ENCODE measurements at places on chromosomes 1 and 21.

- no peak for DNase-seq
These were observed 11.2 kb upstream of the RAP1GAP start for GRCh38 chr1:21680381-21680780.

DNA sequence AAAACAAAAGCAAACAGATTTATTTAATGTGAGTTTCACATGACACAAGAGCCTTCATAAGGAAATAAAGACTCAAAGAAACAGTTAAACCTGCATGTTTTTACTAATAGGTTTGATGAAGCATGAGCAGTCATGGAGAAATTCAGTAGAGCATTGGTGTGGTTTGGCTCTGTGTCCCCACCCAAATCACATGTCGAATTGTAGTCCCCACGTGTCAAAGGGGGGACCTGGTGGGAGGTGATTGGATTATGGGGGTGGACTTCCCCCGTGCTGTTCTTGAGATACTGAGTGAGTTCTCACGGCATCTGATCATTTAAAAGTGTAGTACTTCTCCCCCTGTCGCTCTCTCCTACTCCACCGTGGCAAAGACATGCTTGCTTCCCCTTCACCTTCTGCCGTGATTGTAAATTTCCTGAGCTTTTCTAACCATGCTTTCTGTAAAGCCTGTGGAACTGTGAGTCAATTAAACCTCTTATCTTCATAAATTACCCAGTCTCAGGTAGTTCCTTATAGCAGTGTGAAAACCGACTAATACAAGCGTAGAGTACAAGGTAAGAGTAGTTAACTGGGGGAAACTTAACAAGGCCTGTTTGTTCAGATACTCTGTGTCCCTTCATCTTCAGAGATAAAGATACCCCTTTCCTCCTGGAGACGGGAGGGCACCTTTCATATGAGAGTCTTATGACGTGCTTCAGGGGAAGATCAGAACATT lies 354.8 kb downstream of the SIPA1L2 start:
- DNase-seq = no peak

GRCh38 chr1:15684042-15684461 lies at the start of gene PLEKHM2:
Gene PLEKHM2 (plus strand): TSS chr1:15684320. CDS start chr1:15684559, 239 bp downstream.
- peak; percentile 59 for DNase-seq

DNA sequence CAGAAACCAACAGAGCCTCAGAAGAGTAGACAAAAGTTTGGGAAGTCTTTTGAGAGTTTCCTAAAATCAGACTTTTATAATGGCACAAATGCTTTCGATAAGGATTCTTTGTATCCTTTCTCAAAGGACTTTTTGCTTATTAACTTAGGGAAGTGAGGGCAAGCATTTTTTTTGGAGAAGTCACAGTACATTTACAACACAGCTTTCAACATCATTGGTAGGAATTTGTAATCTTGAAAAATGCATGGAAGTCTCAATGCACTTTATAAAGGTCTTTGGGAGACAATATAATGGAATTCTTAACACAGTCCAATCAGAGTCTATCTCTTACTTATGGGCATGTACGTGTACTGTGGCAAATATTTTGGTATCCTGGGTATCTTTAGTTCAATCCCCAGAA lies 325.8 kb upstream of the NR5A2 start:
- DNase-seq = no peak

DNA sequence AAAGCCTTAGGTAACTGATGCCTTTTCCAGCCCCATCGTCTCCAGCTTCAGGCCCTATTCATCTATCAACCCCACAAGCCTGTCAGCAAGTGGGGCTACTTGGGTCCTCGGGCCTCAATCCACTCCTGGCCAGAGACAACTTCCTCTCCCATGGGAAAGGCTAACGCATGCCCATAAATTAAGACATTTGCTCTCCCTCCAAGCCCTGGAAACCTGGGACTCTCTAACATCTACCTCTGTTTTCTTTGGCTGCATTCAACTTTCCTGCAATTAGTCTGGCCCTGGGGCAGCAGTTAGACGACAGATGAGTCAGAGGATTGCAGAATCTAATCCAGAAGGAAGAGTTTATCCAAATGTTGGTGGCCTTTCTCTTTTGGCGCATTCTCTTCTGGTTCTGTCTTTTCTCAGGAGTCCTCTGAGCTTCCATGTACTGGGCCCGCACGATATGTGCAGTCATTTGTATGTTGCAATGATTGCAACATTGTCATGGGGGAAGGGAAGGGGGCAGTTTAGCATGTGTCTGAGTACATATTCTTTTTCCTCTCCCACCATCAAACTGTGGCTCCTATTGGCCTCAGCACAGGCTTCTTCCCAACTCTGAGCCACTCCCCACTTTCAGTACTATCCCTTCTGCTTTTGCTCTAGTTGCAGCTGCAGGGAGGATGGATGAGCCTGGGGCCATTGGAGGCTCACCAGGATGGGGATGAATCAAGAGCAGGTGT lies 54.4 kb downstream of the NAV1 start:
- no peak for DNase-seq

- no peak for DNase-seq
These were observed 19.5 kb upstream of the DDR2 start for GRCh38 chr1:162612606-162613400.

DNA sequence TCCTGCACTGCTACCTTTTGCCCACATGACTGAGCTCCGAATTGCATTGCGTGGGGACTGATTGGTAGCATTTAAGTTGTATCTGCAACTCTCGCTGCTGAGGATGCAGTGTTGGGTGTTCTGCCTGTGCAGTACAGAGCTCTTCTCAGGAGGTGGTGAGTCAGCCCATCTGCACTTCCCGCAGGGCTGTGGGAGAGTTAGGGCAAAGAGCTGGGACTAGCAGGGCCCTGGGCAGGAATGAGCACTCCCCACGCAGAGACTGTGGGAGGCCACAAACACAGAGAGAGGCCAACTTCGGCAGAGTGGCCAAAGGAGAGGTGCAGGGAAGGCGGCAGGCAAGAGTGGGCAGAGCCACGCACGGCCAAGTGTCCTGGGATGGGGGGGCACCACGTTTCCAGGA lies 244.7 kb downstream of the SIPA1L2 start:
- no peak for DNase-seq

DNA sequence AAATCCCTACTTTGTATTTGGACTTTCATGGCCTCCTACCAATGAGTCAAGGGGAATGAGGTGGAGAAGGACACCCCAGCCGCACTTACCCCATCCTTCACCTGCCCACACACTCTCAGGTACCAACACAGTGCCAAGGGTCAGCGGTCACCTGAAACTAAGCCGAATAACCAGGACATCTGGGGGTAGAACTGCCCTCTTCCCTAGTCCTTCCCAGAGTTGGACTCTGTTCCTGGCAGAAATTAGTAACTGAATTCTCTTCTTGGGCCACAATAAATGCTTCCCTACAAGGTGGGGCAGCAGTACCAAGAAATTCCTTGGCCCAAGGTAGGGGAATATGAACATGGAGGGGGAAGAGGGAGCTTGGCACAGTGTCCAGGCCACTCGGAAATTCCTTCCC lies 7.3 kb downstream of the SLC45A3 start:
- DNase-seq = no peak

GRCh38 chr1:190452272-190452848 lies 25.3 kb downstream of the BRINP3 start:
- no peak for DNase-seq

DNA sequence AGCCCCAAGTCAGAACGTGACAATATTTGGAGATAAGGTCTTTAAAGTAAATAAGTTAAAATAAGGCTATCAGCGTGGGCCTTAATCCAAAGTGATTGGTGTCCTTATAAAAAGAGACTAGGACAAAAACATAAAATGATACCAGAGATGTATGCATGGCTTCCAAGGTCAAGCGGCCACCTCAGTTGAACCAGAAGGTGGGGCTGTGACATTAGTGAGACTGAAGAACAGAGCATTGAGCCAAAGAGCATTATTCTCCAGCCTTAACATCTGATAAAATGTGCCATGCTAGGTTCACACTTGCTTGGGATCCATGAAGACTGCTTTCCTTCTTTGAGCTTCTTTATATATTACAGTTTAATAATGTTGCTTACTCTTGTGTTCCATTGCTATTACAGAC lies 554.6 kb downstream of the PLA2G4A start:
- DNase-seq = no peak

- DNase-seq = no peak
These were observed 344.9 kb downstream of the OMA1 start for GRCh38 chr1:58201492-58202106.

DNA sequence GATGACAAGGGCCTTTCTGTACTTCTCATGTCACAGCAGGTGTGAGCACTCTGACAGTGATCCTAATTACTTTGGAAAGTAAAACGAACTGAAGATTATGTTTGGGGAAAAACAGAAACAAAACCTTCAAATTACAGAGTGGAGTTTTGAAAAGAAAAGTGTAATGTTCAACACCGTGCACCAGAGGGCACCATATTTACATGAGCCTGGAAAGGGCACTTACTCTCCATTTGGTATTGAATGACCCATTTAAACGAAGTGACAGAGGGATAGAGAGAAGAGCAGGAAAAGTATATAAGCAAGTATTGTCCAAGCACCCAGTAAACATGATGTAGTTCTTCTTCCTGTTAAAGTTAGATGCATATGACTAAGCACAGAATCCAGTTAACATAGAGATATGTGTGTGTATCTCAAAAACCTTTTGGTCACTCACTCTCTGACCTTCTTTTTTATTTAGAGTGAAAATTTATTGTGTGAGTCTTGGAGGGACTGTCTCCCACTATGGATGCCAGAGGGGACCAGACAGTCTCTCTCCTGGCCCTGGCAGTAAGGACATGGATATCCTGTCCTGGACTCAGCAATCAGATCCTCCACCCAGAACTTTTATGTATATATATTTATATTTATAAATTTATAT lies 3.8 kb upstream of the RGSL1 start:
- peak; percentile 6 for DNase-seq

GRCh38 chr1:33049371-33049770 lies 12.7 kb upstream of the AK2 start:
- no peak for DNase-seq

- DNase-seq = no peak
These were observed 150.8 kb downstream of the NR5A2 start for GRCh38 chr1:200178340-200178739.

DNA sequence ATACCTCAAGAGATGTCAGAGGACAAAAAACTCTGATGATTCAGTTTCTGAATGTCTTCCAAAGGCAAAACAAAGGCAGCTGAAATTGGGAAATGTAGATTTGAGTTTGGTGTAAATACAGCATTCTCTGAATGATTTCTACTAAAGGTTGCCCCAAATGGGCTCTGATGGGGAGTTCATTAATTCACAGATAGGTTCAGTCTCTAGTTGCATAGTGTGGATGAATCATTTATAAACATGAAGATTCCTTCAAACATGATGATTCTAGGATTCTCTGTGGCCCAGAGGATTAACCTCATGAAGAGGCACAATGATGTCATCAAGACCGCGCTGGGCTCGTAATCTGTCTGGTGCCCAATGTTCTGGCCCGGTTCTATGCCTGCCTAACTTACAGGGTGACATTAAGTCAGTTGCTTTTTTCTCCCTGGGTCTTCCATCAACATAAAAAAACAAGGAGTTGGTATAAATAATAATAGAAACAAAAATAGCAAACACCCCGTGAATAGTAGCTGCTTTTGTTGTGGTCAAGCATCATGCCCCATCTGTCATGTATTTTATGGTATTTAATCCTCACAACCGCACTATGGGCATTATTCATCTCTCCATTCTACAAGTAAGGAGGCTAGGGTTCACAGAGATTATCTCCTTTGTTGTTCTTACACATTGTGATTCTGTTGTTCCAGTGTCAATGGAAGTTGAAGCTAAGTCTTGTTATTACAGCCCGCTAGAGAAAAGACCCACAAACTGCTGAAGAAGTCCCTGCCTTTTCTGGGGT lies 509.6 kb upstream of the USP24 start:
- no peak for DNase-seq

- no peak for DNase-seq
These were observed 8.3 kb downstream of the ELF3 start for GRCh38 chr1:202018468-202019234.

GRCh38 chr1:5847013-5847659 lies 145.1 kb downstream of the NPHP4 start:
- DNase-seq = no peak

GRCh38 chr1:17909634-17910033 lies 154.5 kb downstream of the ACTL8 start:
- no peak for DNase-seq

- DNase-seq = no peak
These were observed 3.4 kb upstream of the HEYL start for GRCh38 chr1:39642796-39643195.

DNA sequence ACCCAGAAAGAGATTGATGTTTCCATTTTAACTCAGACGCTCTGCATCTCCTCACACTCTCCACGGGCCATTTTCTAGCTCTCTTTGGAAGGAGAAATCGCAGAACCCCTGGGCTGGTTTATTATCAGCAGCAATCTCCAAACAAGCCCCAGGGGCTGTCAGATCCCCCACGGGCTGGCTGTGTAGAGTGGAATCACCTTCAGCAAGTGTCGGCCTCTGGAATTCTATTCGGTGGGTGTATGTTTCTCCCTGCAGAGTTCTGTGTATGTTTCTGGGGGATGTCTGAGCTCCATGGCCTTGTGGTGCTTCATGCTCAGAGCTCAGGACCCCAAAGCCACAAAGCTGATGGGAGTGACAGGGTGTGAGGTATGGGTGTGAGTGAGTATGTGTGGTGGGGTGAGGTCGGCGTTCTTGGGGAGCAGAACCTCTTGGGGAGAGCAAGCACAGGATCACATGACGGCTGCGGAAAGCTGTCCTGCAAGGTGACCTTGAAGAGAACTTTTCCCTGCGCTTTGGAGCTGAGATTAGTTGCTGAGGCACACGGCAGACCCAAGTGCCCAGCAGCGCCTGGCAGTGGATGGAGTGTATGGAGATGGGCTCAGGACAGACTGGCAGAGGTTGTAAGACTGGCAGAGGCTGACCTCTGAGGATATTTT lies 489 bp downstream of the ACOT11 start:
- DNase-seq = no peak

- no peak for DNase-seq
These were observed 636.4 kb downstream of the SMYD3 start for GRCh38 chr1:245870698-245871097.

GRCh38 chr1:52364235-52364839 lies 1.7 kb downstream of the CC2D1B start:
- DNase-seq = no peak

DNA sequence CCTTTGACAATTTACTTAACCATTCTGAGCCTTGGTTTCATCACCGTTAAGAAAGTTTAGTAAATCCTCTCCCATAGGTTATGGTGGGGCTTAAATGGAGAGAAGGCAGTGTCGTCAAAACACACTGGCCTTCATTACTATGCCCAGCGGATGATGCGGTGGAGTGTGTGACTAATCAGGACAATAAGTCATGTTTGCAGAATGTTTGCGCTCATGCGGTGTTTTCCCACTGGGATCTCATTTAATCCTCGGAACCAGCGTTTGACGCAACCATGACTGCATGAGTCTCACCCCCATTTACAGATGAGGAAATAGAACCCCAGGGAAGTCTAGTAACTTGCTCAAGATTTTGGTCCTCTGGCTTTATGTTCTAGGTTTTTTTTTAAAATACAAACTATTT lies 17.5 kb downstream of the SLC26A9 start:
- no peak for DNase-seq

- DNase-seq = no peak
These were observed 90.9 kb upstream of the SLC44A3 start for GRCh38 chr1:94729267-94729666.

GRCh38 chr1:20448671-20449071 lies 37.3 kb downstream of the CAMK2N1 start:
- no peak for DNase-seq

- DNase-seq = no peak
These were observed 24.0 kb downstream of the MRAP start for GRCh38 chr21:32322676-32323075.
